Mesangial cell (primary cell): ENCODE measurements at places on chromosomes 1 and 21. TPM values are rescaled to one million over a fixed set of nuclear protein-coding genes. Genes with fewer than 3 reads are reported as not detected.

Gene TTC24
- total RNA-seq: not detected in 2 replicates

Gene SLC9C2
- total RNA-seq: not detected in 2 replicates

Gene VHLL
- total RNA-seq: not detected in 2 replicates

Gene GSTM2
- 3.7 and 20.5 TPM in 2 replicates for total RNA-seq
